ENCODE measurements at places on chromosomes 7 and 10.

- no peak for DNase-seq
These were observed 64.9 kb downstream of the PPP1R9A start for GRCh38 chr7:94972296-94972695.

DNA sequence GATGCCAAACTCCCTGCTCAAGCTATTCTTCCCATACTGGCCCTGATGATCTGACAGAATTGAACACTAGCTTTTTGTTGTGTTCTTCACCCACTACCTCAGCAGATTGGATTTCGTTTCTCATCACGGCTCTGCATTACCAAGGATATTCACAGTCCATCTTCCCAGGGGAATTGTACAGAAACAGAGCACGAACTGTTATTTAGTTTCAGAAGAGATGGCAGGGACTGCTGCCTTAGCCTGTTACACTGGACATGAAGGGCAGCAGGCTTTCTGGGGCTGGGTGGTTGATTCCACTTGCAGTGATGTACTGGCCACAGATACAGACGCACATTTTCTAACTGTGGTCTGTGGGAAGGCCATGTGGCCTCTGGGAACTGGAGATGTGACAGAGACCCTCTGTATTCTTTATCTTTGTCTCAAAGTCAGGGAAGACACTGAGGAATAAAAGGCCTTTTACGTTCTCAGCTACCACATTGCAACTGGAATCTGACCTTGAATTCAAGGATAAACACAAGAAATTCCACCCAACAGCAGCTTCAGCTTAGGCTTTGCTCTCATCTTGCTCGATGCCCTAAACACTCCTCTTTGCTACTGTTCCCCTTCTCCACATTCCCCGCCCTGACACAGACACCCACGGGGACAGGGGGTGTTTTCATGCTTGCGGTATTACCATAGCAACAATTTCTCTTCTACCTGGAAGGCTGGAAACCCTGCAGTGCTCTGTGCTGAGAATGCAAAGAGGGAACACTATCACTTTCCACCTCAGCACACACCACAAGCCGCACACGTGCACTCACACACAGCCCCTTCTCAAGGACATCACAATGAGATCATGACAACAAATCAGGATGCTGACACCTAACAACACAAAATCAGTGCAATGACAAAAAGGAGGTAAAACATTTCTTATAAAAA, 81.7 kb downstream of the RNF216 start:
- peak; percentile 86 for DNase-seq

DNA sequence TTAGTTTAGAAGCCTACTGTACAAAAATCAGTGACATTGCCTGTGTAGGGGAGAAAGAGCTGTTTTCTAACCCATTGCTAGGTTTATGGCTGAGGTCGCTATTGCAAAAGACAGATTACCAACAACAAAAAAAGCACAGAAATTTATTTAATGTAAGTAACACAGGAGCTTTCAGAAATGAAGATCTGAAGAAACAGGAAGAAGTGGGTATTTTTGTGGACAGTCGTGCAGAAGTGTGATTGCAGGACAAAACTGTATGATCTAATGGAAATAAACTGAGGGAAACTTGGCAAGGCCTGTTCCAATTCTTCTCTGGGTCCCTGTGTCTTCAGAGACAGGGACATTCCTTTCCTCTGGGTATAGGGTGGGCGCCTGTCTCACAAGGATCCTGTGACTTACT, 87.4 kb downstream of the APBB1IP start:
- no peak for DNase-seq

DNA sequence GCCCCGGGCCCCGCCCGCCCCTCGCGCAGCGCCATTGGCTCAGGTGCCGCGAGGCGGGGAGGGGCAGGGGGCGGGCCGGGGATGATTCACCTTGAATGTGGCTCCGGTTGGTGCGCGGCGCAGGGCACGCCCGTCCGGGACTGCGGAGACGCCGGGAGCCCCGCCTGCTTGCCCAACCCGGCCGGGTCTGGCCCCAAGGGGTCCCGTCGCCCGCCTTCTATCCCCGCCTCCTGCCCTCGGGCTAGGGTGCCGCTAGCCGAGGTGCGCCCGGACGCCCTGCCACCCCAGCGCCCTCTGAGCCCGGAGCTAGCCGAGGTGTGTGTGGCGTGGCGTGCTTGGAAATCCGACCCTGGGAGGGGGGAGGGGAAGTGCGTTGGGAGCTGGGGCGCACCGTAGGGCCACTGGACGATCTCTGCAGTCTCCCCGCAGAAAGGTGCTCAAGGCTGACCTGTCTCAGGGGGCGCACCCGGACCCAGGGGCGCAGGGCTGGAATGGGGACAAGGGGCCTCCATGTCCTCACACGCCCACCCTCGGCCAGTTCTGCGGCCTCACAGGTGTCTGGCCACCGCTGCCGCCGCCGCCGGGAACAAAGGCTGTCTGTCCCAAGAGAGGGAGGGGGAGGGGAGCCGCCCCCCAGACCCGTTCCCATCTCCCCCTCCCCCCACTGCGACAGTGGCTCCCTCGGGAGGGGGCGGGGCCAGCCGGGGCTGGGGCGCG, 168.9 kb downstream of the NRF1 start:
- peak; percentile 70 for DNase-seq

DNA sequence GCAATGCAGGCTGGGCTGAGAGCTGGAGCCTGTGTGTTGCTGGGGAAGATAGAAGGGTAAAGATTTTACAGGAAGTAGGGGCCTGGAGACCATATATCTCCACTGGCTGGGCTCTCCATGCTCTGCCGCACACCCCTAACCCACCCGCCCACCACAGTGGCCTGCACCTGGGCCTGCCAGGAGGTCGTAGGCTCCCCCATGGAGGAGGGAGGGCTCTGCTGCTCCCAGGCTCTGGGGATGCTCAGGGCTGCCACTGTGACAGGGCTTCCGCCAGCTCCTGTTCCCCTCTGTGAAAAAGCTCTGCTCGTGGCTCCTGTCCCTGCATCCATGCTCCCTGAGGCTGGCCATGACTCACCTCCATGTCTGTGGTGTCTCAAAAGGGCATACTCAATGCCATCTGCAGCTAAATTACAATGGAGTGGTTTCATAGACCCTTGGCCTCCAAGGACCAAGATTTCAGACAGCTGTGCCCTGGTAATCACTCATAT, 106.0 kb downstream of the CXCL12 start:
- DNase-seq: no peak

GRCh38 chr7:77439572-77439971, 23.4 kb upstream of the GSAP start:
- DNase-seq: no peak

GRCh38 chr10:106341356-106341755, 823.1 kb downstream of the SORCS1 start:
- no peak for DNase-seq

DNA sequence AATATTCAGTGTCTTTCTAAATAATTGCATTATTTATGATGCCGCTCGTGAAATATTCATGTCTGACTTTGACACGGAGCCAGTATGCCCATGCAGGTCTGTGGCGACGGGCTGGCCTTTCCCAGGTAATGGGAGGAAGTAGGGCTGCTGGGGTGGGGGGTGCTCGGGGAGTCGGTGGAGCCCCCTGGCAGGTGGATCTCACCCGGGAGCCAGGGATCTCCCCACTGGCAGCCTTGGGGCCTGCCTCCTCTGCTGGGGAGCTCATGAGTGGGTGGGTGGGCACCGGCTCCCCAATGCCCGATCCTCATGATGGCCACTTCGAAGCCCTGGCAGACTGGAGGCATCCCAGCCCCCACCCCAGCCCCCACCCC, 52.8 kb downstream of the PWWP2B start:
- DNase-seq: no peak

Measured in CD4-positive, alpha-beta T cell treated with Interleukin-10 for 1 hour (primary cell).